ENCODE measurements at places on chromosomes 3 and 15.
A peak's percentile ranks its signal among the peaks of the same experiment; 100 is the strongest.

DNA sequence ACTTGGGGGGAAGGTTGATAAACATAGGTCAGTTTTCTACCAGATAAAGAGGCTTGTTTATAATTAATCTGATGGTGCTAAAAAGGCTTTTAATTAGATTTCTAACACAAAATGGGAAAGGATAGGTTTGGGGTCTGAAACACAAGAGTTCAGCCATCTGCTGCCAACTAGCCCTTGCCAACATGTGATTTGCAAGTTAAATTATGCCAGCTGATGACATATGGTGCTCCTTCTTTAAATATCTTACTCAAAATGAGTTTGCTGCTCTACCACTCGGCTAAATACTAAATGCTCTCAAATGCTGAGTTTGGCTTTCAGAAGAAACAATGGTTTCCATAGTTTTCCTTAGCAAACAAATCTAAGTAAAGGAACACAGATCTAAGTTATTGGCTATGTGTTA, 557.8 kb upstream of the CCDC54 start:
- DNase-seq: no peak

DNA sequence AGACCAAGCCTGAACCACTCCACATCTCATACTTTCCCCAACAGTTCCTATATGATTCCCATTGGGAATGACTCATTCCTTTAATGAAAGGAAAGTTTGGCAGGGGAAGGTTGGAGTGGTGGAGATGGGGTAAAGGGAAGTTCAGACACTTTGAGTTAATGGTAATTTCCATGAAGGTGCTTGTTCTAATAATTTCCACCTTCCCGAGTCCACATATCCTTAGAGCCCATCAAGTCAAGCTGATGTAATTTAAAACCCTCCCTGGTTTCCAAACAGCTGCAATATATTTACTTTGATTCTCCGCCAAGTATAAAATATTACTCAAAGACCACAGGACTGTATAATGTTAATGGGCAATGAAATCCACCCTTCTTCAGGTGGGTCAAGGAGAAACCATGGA, 95.0 kb upstream of the GALNT15 start:
- DNase-seq: no peak

GRCh38 chr15:38531509-38531908, 33.1 kb downstream of the RASGRP1 start:
- no peak for DNase-seq

- no peak for DNase-seq
Measured at GRCh38 chr15:55256281-55257011, 33.2 kb downstream of the RAB27A start.

DNA sequence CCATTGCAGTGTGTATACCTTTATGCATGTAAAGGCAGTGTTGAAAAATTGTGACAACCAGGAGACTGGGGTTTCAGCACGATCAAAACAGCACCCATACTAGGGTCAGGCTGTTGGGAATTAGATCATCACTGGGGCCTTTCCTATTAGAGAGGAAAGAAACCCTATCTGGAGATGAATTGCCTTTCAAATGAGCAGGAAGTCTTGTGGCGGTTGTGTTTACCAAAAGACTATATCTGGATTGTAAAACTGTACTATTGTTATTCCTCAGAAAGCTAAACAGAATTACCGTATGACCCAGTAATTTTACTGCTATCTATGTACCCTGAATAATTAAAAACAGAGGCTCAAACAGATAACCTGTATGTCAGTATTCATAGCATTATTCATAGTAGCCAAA, 10.1 kb downstream of the UBE2E1 start:
- DNase-seq: no peak

DNA sequence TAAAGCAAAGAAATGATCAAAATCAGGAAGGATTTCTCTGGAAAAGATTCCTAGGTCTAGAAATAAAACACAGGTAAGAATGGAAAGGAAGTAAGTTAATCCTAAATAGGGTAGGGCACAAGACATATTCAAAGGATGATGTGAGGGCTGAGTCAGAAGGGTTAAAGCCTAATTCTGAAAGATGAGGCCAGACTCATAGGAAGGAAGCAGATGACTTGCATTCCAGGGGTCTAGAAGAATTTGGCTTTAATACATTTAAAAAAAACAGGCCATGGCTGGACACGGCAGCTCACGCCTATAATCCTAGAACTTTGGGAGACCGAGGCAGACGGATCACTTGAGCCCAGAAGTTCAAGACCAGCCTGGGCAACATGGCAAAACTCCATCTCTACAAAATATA, 3.2 kb downstream of the SSR3 start:
- DNase-seq: no peak

DNA sequence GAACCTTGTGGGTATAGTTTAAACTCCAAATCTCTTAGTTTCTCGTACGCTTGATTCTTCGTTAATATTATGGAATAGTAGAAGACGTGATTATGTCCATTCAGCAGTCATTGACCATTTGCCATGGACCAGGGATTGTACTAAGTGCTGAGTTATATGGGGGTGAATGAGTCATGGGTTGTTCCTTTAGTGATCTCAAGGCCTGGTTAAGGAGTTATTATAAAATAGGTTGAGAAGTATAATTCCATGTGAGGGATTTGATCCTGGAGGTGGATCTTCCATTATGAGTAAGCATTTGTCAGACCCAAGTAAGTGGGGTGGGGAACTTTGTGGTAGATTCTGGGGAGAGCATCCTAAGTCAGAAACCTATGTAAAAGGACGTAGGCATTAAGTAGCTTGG, 15.4 kb downstream of the NR2C2 start:
- no peak for DNase-seq

DNA sequence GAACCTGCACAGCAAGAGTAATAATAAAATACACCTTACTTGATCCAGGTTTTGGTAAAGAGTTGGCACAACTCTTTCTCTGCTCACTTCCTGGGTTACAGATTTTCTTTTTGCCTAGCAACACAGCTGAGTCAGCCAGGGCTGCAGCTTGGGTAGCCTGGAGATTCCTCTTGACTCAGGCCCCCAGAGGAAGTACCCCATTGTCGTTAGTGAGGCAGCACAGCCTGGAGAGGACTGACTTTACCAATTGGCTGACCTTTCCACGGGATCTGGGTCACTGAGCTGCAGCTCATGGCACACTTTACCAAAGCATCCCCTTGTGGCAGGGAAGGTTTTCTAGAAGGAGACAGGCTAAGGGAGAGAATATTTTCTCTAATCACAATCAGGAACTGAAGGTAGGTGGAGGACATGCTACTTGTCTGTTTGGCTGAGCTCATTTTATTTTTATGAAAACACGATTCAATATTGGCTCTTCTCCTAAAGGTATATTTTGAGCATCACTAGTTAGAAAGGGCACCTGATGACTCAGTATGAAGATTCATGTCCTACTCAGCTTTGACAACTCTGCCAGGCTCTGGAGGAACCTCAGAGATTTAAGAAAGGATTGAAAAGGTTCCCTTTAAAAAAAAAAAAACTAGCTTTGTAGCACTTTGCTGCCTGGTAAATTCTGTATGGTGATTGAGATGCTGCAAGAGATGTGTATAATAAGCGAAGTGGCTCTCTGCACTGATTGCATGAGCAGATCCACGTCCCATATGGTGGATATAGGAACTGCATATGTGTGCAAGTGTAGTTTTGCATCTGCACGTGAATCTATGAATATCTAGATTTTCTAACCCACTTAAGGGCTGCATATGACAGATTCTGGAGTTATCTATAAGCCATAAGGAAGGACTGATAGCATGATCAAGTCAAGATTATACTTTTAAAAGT, 124.8 kb downstream of the CHDH start:
- no peak for DNase-seq

DNA sequence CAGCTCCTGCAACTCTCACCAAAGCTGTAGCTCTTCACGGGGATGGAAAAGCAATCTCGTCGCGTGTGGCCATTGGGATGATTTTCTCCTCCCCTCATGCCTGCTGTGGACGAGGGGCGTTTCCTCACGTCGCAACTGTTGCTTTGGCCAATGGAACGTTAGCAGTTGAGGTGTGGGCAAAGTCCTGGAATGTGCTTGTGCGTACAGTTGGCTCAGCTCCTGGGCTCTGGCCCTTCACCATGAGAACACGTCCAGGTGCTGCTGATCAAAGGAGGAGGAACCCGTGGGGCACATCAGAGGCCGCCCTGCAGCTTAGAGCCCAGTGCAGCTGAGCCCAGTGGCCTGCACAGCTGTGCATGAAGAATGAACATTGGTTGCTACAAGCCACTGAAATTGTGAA, 186.1 kb downstream of the TJP1 start:
- no peak for DNase-seq

DNA sequence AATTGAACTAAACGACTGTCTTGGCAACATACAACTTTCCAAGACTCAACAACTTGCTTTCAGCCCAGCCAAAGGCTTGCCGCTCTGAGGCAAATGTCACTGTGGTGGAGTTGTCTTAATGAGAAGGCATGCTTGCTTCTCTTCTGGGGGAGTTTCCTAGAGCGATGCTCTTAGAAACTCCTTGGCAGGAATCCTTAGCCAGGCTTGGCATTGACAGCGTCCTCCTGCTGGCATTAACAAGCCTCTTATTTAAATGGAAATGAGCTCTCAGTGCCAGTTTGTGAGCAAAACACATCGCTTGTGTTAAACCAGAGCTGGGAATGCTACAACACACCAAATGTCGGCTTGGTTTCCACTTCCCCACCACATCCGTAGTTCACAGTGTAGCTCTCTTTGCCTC, 265.5 kb upstream of the TPRG1 start:
- DNase-seq: no peak

GRCh38 chr15:78641102-78641748, at the start of gene CHRNB4:
Gene CHRNB4 (minus strand): TSS chr15:78641210. CDS start chr15:78641133, 77 bp downstream.
- peak; percentile 34 for DNase-seq

GRCh38 chr3:187878772-187879518, 133.7 kb upstream of the BCL6 start:
- no peak for DNase-seq

DNA sequence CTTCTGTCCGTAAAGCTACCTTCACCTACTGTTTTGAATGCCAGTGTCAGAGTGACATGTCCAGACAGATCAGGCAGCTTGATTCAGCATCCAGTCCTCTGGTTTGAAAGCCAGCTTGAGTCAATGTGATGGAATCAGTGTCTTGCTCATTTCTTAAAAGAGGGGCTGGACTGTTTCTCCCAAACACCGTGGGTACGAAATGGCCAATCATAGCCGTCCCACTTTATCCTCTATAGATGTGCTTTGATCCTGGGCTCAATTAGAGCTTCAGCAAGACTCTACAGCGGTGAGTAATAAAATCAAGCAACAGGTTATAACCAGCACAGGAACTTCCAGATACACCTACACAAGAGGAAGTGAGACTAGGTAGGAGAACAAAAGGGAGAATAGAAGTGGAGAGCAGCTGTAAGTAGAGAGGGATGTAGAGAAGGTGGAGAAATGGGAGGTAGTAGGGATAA, 17.0 kb upstream of the OR5K1 start:
- no peak for DNase-seq

DNA sequence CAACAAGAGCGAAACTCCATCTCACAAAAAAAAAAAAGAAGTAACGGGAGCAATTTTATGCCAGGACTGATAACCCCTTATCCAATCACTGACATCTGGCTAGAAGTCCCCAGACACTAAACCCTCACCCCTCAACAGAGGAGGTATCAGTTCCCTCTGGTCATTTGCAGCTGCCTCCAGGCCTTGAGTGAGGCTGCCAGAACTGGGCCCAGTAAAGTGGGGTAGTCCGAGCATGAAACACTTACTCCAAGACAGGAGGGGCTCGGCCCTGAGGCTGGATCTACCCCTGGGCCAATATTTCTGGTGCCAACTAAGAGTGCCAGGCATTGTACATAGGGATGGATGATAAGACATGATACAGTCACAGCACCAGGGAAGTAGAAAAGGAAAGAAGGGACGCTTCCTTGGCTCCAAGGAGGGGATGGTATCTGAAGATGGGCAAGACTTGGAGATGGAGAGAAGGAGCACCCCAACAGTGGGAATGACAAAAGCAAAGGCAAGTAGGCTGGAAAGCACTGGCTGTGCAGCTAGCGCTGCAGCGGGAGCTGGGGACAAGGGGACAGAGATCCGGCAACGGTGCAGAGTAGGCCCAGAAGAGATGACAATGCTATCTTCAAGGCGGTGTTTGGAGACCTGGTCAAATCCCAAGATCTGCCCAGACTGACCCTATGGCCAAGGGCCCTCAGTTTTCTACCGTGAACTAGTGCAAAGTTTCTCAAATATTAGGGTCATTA, 2.2 kb downstream of the XXYLT1 start:
- DNase-seq: no peak

DNA sequence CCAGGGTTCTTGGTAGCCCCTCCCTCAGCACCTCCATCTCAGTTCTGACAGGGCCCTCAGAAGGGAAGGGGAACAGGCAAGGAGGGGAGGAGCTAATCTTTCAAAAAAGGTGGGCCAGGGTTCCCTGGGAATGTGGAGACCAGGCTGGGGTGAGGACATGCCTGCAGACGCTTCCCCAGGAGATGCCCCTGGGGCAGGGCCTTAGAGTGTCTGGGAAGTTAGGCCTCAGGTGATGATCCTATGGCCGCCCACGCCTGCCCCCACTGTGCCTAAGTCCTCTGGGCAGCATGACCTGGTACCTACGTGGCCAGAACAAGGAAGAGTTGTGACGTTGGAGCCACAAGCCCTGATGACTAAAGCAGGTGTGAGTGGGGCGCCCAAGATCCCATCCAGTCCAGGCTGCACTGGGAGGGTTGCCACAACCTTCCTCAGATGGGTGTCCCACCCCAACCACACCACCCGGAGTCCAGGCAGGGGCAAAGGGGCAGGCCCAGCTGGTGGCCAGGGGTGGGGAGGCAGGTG, 3.9 kb upstream of the SEMA3B start:
- DNase-seq: no peak

DNA sequence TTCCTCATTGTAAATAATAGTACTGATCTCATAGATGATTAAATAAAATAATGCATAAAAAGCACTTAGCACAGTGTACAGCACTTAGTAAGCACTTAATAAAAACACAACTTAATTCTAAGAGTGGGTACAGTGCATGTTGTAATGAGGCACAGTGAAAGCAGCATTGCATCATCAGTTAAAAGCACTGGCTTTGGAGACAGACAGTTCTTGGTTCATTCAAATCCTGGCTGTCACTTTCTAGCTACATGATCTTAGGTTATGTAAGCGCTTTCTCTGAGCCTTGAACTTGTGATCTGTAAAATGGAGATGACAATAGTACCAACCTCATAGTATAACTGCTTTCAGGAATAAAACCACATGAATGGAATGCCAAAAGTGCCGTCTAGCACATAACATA, 151.5 kb downstream of the DPH6 start:
- no peak for DNase-seq

DNA sequence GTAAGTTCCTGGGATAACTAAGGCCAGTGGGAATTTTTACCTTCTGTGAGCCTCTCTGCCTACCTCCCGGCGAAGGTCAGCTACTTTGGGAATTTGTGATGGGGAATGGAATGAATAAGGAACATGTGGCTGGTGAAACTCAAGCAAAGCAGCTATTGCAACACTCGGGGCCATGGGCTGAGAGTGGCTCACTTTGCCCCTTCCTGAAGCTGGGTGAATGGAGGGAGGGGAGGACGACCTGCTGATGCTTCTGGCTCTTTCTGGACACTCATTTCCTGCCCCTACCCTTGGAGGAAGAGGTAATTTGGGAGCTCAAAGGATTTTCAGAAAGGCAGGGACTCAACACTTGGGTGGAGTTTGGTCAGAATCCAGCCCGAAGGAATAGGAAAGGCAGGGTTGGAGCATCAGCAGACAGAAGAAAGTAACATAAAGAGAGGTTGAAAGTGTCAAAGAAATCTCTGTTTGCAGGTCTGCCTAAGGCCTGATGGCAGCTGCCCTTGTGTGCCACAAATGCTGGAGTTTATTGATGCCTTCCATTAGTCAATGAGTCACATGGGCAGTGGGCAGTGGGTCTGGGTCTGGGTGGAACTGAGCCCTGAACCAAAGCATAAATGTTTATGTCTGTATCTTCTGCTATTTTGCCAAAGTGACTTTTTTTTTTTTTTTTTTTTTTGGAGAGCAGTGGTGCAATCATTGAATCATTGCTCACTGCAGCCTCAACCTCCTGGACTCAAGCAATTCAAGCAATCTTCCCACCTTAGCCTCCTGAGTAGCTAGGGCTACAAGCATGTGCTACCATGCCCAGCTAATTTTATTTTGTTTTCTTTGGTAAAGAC, 12.4 kb downstream of the LAMP3 start:
- no peak for DNase-seq
